ENCODE measurements at places on chromosomes 7 and 10.
A peak's percentile ranks its signal among the peaks of the same experiment; 100 is the strongest.

DNA sequence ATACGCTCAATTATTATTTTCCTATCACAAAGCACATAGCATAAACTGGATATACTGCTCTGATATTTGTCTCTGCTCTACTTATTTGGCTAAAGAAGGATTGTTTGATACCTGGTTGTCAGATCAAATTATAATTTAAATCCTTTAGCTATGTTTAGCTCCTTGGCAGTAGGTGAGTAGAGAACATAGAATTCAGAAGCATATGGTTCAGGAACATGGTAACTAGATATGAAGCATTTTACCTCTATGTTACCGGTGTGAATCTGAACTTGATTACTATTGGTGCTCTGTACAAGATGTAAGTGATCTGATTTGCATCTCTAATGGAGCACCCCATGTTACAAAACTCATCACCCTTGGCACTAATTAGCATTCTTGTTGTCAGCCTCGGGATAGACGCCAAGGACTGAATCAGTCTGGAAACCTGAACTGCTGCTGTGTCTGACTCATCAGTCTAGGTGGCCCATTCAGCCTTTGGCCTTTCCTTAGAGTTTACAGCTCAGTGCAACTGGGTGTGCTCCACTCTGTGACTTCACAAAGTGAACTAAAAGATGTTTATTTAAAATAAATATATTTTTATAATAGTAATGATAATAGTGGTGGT lies 12.3 kb upstream of the MYPN start:
- DNase-seq, result no peak

- DNase-seq, result peak; percentile 86
Observed at GRCh38 chr7:91636129-91636724, 244.3 kb downstream of the MTERF1 start.

DNA sequence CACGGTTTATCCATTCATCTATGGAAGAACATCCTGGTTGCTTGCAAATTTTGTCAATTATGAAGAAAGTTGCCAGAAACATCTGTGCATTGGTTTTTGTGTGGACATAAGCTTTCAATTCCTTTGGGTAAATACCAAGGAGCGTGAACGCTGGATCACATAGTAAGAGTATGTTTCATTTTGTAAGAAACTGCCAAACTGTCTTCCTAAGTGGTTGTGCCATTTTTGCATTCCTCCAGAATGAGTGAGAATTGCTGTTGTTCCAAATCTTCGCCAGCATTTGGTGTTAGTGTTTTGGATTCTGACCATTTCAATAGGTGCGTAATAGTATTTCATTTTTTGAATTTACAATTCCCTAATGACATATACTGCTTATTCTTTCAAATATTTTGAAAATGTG lies 155.3 kb upstream of the FRMD4A start:
- no peak for DNase-seq

DNA sequence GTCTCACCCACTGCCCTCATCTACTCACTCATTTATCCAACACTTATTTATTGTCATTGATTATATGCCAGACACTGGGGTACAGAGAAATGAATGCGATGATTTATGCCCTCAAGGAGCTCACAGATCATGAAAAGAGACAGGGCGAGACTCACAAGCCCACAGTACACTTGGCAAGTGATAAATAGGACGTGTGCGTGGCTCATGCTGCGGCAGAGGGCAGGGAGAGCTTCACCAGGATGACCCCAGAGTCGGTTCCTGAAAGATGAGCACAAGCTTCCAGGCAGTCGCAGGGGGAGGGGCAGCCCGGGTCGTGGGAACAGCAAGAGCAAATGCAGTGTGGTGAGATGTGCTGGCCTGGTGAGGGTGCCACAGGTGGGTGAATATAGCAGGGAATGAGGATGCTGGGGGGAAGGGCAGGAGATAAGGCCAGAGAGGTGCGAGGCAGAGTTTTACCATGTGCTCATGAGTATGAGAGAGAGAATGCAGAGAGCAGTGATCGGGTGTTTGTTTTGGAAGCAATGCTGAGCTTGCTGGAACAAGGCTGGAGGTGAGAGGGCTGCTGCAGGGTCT lies 70.9 kb downstream of the ATXN7L1 start:
- DNase-seq, result no peak

DNA sequence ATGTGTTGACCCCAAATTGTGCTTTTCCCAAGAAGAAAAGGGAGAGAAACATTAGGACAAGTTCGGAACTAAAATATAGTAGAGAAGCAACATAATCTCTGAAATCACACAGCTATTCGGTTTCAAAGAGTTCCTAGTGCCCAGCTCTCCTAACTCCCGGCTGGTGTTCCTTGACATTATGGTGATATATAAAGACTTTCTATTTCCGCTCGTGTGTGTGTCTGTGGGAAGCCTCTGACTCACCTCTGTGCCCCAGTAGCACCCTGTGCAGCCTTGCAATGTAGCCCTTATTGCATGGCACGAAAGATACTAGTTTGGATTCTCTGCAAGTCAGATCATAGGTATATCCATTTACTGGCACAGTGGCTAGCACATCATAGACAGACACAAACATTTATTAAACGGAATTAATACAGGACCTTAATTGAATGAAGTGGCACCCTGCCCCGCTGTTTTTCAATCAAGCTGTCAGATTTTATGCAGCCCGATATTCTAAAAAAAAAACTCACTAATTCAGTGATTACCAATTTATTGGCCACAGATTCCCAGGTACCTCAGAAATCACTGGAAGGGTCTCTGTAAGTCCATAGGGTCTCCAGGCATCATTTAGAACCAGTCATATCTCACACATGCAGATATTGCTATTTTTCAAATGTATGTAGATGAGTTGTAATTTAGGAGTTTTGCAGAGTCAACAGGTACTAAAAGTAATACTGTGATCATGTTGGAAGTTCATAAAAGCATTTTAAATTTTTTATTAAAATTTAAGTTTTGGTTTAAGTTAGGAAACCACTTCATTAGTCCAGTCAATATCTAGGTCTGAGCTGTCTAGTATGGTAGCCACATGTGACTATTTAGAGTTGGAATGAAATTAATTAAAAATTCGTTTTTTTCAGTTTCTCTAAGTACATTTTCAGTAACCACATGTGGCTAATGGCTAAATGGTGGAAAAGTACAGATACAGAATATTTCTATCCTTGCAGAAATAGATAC lies 43.3 kb downstream of the SFTPD start:
- no peak for DNase-seq

DNA sequence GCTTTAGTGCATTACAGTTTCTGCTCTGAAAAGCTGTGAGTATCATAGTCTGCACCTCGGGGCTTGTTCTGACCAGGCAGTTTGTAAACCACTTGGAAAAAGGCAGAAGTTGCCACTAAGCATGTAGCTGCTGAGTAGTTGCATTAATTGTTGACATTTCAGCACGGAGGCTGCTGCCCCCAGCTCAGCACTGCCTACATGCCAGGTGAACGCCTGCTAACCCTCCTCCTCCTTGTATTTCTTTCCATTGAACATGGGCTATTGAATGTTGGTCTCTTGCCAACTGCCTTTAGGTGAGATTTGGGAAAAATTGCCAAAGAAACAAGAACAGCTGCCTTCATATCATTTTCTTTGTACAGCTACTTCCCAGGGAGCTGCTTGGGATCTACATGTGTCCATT lies 164.2 kb downstream of the RAPGEF5 start:
- no peak for DNase-seq

Measured in Karpas-422 (cell line).